Psoas muscle (tissue), 8 donors: ENCODE measurements at places on chromosomes 2 and 18. TPM values are rescaled to one million over a fixed set of nuclear protein-coding genes. Genes with fewer than 3 reads are reported as not detected.

Gene IL1R1
- total RNA-seq, result 22.4 TPM

GRCh38 chr2:53715568-53715967 is 52.0 kb upstream of the CHAC2 start:
- DNase-seq, result no peak

GRCh38 chr2:6923319-6923718 is 6.1 kb downstream of the RNF144A start:
- DNase-seq, result no peak

DNA sequence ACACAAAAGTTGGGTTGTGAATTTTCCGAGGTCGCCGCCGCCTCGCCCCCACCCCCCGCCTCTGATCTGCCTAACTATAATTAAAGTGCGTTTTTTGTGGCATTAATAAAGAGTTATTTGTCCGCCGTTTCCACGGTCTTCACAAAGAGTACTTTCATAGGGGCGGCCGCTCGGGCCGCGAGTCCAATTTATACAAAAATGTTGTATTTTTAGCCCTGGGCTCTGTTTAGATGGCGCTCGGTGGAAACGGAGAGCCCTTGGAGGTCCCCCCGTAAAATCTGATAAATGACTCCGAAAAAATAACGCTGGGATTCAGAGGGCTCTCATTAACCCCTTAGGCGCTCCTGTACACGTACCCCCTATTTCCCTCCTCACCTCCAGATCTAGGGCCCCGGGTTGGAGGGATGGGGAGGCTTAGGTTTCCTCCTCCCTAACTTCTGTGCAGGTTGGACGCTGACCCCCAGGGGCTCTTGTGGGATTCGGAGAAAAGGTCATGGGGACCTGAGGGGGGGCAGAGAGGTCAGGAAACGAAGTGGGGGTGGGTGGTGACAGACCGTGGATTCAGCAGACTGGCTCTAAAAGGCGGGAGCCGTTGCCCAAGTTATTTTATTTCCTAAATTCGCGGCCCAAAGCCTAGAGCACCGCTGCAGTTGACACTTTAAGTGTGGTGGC is 1.9 kb downstream of the CYP26B1 start:
- no peak for DNase-seq
